ENCODE measurements at places on chromosomes 16 and 17.

DNA sequence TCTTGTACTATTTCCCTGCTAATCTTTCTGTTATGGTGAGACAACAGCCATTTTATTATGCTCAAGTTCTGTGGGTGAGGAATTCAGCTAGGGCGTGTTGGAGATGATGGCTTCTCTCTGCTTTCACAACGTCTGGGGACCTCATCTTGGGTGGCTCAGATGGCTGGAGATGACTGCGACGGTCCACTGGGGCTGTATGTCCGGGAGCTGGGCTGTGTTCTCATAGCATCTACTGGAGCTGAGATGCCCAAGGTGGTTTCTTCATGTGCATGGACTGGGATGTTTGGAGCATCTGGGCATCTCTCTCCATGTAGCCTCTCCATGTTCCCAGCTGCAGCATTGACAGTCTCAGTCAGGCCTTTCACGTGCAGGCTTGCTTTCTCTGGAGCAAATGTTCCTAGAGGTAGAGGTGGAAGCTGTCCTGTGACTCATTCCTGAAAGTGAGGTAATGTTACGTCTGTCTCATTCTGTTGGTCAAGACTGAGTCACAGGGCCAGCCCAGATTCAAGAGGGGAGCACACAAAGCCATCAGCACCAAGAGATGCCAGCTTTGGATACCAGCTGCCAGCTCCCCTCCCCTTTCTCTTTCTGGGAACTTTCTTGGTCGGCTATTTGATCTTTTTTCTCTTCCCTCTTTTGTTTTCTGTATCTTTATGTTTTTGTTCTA, 96.2 kb downstream of the RAP1GAP2 start:
- DNase-seq, result no peak

DNA sequence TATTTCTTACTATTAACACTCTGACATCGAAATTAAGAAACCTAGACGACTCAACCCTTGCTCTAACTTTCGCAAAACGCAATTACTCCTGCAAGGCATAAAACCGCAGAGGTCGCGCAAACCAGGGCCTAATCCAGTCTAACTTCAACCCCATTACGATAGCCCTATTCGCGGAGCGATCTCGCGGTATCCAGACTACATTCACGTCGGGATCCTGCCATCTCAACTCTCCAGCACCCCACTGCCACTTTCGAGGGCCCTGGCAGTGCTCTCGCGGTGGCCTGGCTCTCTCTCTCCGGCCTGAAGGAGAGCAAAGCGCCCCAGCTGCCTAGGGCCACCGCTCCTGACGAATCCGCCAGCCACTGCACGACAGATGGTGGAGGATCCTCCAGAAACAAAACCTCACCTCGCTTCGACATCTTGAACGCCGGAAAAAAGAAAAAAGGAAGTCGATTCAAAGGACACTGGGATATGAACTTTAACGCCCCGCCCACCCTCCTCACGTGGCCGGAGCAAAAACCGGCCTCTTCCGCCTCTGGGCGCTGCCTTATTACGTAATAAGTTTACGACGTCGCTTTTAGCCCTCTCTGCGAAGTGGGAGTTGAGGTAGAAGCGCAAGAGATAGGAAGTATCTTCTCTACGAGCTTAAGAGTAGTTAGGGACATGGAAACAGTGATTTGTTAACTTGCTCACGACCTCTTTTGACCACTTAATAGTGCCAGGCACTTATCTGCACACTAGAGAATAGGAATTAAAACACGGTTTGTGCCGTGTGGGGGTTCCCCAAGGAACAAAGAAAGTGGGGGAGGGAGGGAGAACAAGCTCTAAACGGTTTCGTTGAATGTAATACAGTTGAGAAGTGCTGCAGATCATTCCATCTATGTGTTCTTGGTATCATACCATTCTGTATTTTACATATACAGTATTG, at the start of gene RPL23:
Gene RPL23, minus strand, starts transcription at position 430 of the 928 bp plus-strand sequence. Its CDS starts 11 bp downstream, at position 419.
- DNase-seq, result peak; percentile 92

DNA sequence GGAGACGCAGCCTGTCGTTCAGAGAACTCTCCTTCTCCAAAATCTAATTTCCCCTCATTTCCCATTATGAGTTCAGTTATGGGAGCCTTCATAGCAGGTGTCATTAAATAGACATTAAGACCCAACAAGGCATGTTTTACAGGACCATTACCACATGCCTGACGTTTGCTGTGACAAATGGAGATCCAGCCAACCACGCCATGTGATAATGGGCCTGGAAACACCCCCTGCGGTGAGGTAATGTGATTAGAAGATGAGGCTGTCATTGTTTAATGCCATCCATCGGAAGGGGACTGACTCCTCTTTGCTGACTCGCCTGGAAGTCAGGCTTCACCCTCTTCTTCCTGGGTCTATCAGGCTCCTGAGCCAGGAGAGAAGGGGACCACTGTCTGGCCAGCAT, 76.9 kb downstream of the WSCD1 start:
- no peak for DNase-seq

DNA sequence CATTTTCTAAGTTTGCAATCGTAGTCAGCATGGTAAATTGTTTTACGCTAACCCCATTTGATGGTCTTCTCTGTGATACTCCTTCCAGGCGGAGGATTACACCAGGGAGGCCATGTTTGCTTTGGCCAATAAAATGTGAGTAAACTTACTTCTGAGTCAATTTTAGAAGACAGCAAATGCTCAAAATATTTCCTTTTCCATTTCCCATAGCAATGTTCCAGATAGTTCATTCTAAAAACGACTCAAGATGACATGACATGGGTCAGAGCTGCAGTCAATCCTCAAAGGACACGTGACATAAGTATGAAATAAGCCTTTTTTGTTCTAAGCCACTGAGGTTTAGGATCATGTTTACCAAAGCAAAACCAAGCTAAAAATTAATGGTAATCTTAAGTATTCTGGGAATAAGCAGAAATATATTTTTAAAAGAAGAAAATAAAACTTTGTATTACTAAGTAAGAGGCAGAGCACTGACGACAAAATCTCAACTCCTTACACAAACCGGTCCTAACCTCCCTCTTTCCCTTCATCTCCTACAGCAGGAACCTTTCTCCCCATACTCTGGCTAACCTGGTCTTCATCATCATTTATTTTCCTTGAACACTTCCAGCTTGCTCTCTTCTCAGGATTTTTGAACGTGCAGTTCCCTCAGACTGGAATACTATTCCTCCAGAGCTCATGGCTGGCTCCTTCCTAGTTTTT, 266.2 kb downstream of the CEP112 start:
- no peak for DNase-seq

GRCh38 chr16:81940781-81941560, 70.3 kb downstream of the SDR42E1 start:
- no peak for DNase-seq

DNA sequence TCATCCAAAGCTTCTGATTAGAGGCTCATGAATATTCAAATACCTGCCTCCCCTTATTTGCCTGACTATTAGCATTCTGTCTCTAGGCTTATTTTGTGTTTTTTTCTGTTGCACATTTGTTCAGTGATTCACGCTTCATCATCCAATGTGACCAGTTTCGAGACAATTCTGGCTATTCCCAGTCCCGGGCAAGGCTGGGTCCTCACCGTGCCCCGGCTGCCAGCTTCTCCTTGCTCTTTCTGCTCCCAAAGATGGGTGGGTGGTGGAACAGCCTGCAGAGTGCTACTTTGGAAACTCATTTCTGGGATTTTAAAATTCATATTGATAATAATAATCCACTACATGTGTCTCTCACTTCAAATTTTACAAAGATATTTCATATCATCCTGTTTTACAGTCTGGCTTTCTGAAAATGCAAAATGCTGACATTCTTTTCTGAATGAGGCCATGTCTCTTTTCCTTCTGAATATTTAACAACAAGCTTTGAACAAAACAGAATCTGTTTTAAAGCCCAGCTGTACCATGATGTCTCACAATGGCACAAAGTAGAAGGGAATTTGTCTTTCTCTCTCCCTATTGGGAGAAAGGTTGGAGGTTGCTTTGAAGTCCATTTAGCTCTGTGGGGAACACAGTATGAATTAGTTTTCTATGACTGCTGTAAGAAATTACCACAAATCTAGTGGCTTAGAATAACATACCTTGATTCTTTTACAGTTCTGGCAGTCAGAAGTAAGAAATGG, 116.9 kb upstream of the CDH13 start:
- no peak for DNase-seq

DNA sequence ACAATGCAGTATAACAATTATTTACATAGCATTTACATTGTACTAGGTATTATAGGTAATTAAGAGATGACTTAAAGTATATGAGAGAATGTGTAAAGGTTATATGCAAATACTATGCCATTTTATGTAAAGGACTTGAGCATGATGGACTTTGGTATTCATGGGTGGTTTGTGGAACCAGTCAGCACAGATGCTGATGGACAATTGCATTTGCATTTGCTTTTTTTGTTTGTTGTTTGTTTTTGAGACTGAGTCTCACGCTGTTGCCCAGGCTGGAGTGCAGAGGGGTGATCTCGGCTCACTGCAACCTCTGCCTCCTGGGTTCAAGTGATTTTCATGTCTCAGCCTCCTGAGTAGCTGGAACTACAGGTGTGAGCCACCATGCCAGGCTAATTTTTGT, 36.0 kb downstream of the BCAS3 start:
- no peak for DNase-seq

DNA sequence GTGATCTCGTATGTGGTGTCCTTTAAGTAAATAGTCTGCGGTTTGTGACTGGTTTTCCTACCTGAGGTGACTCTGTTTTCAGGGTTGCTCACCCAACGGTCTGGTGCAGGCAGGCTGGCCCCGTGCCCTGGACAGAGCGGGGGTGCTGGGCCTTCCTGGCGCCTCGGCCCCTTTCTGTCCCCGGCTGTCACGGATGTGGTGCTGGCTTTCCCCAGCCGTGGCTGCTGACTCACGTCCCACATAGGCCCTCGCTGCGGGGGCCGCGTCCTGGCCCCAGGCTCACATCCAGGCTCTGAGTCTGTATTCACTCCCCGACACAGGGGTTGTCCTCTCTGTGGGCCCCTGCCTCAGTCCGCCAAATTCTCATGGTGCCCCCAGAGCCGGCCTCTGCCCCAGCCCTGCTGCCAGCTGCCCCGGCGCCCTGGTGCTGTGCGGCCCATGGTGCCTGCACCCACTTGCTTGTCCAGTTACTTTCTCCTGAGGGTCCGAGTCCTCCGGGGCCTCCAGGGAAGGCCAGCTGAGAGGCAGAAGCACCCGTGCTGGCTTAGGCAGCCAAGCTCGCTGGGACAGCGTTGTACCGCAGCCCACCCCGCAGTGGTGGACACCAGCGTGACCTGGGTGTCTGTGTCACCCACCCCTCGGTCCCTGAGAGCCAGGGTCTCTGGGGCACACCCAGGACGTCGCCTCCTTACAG, 5.9 kb downstream of the CHMP6 start:
- no peak for DNase-seq
